Central memory CD4-positive, alpha-beta T cell (primary cell): ENCODE measurements at places on chromosomes 11 and 22.

DNA sequence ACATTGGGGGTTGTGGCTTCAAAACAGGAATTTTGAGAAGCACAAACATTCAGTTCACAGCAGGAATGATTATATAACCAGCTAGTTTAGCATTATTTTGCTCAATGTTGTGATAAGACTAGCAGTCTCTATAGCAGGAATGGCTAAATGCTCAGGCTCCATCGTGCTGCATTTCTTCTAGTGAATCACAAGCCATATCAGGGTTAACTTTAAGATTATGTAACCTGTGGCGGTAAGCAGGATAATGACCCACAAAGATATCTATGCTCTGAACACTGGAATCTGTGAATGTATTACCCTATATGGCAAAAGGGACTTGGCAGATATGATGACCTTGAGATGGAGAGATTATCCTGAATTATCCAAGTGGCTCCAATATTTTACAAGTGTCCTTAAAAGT, 14.8 kb downstream of the FSHB start:
- DNase-seq, result no peak

DNA sequence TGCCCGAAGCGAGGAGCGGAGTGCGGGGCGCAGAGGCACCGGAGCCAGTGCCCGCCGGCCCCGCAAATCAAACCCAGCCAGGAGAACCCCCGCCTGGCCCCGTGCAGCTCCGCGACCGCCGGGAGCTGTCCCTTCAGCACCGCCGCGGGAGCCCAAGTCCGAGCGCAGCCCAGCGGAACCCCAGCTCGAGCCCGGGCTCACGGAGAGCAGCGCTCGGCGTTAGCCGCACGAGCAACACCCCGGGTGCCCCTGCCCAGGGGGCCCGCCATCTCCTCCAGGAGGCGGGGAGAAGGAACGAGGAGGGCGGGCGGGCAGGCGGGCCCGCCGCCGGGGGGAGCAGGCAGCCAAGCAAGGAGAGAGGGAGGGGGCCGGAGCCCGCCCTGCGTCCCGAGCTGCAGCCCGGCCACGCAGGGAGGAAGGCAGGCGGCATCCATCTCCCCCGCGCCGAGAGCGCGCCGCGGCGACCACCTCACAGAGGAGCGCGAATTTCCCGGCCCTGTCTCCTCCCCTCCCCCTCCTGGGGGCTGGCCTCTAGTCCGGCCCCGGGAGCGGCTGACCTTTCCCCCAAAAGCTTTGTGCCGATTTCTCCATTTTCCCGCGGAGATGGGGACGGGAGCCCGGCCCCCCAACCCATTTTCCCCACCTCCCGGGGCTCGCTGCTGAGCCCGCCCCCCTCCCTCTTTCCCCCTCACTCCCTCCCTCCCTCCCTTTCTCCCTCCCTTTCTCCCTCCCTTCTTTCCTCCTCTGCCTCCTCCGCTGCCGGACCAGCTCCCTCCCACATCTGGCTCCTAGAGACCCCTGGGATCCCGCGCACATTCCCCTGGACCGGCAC, 621 bp downstream of the KCNC1 start:
- no peak for DNase-seq

- no peak for DNase-seq
These were observed 1630.8 kb upstream of the TENM4 start for GRCh38 chr11:81071606-81072005.

GRCh38 chr22:36546092-36546804, 17.3 kb upstream of the EIF3D start:
- DNase-seq, result no peak

GRCh38 chr11:105732611-105733010, 122.7 kb downstream of the GRIA4 start:
- DNase-seq, result no peak

- no peak for DNase-seq
These were observed 6.9 kb downstream of the ADM start for GRCh38 chr11:10311802-10312201.

GRCh38 chr11:58893899-58894298, 45.4 kb upstream of the GLYATL1 start:
- no peak for DNase-seq

- no peak for DNase-seq
These were observed 11.7 kb upstream of the RBMXL2 start for GRCh38 chr11:7077101-7077500.

DNA sequence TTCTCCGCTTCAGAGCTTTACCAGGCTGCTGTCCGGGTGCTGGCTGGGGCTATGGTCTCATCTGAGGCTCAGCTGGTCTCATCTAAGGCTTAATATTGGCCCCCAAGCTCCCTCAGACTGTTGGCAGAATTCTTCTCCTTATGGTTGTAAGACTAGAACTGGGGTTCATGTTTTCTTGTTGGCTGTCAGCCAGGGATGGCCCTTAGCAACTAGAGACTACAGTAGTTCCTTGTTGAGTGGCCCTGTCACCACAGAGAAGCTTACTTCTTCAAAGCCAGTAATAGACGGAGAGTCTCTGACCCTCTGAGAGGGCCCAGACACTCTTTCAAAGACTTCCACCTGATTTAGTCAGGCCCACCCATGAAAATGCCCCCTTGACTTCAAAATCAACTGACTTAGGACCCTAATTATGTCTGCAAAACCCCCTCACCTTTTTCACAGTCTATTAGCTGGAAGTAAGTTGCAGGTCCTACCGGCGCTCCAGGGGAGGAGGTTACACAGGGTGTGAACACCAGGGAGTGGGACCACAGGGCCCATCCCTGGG, 24.2 kb upstream of the TREH start:
- no peak for DNase-seq

GRCh38 chr11:120028181-120028896, 109.6 kb downstream of the TRIM29 start:
- no peak for DNase-seq

- no peak for DNase-seq
These were observed 756.8 kb downstream of the NTM start for GRCh38 chr11:132126973-132127899.
